ENCODE measurements at places on chromosomes 5 and 9. TPM values are rescaled to one million over a fixed set of nuclear protein-coding genes. Genes with fewer than 3 reads are reported as not detected.

DNA sequence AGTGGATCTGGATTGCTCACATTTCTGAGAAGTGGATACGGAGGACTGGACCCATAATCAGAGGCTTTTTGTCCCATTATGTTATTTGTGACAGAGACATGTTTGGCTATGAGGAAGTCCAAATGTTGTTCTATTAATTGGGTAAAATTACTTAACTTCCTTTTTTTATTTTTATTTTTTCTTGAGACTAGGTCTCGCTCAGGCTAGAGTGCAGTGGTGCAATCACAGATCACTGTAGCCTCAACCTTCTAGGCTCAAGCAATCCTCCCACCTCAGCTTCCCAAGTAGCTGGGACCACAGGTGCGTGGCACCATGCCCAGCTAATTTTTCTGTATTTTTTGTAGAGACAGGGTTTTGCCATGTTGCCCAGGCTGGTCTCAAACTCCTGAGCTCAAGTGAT, 11.9 kb upstream of the PGGT1B start:
- DNase-seq, result no peak

- DNase-seq, result peak; percentile 90
Observed at GRCh38 chr9:126301985-126302603, 24.5 kb upstream of the MVB12B start.

GRCh38 chr9:72718503-72718902, 197.1 kb downstream of the TMC1 start:
- DNase-seq, result no peak

- no peak for DNase-seq
Observed at GRCh38 chr9:69395718-69396117, 70.7 kb downstream of the ENTREP1 start.

- DNase-seq, result no peak
Observed at GRCh38 chr9:111871499-111871855, 25.1 kb upstream of the UGCG start.

- no peak for DNase-seq
Observed at GRCh38 chr9:40927260-40927631, 201.2 kb downstream of the FOXD4L6 start.

DNA sequence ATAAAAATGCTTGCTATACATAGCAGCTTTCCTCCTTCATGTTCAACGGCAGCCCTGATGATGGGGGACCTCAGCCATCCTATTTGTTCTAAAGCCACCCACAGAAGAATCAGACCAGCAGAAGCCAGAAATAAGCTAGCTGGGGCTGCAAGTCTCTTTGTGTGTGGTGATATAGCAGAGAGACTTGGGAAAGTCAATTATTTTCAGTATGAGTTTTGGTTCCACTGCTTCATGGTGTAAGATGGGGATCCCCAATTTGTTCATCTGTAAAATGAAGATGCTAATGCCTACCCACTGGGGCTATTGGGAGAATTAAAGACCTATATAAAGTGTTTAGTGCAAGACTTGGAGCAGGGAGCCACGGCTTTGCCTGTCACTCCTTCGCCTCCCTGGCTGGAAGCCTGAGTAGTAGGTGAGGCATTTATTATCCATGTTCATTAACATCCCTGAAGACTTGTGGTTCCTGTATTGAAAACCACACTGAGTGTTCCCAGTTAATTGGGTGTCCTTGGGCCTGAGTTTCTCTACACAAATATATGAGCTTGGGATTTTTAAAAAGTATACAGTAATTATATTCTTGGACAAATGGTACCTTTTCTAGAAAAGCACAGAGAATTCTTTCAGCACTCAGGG, 210.1 kb upstream of the SLC24A2 start:
- DNase-seq, result no peak

GRCh38 chr5:122815218-122815767, 30.1 kb upstream of the SNX24 start:
- no peak for DNase-seq

DNA sequence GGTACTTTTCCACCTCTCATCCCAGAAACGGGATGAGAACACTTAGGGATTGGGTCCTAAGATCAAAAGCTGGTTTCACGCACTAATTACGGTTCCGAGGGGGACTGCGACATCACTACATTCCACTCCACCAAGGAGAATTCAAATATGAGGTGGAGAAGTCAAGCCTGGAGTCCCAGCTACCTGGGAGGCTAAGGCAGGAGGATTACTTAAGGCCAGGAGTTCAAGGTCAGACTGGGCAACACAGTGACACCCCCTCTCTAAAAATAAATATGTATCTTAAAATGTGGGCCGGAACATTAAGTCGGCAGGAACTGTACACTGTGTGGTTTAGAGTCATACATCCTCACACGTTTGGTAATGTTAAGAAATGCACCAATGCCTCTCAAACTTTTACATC, 1.6 kb downstream of the GOLGA2 start:
- DNase-seq, result no peak

DNA sequence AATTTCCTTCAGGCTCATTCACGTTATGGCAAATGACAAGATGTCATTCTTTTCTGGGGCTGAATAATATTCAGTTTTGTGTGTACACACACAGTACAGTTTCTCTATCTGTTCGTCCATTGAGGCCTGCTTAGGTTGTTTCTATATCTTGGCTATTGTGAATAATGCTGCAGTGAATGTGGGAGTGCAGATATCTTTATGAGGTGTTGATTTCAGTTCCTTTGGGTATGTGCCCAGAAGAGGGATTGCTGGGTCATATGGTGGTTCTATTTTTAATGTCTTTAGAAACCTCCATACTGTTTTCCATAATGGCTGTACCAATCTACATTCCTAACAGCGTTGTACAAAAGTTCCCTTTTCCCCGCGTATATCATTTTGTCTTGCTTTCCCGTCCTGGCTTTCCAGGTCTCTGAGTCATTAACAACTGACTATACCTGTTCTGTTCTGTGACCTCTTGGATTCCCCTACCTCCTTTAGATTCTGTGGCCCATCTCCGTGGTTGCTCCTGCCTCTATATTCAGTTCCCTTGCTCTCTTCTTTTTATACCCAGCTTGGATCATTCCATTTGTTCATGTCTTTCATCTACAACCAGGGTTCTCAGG, 6.8 kb downstream of the SNX30 start:
- no peak for DNase-seq

DNA sequence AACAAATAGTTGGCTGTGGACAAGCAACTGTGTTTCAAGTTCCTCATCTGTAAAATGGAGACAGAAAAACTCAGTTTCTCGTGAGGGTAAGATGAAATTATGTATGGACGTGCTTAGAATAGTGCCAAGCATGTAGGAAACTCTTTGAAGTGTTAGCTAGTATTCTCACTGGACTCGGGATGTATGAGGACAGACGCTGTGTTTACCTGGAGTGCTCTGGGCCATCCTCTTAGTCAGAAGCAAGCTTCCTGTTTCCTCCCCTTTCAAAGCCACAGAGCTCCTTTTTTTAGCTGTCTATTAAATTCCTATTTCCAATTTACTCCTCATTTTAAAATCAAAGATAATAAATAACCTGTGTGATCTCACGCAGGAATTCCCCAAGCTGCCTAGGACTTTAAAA, 23.8 kb upstream of the IQGAP2 start:
- DNase-seq, result no peak

DNA sequence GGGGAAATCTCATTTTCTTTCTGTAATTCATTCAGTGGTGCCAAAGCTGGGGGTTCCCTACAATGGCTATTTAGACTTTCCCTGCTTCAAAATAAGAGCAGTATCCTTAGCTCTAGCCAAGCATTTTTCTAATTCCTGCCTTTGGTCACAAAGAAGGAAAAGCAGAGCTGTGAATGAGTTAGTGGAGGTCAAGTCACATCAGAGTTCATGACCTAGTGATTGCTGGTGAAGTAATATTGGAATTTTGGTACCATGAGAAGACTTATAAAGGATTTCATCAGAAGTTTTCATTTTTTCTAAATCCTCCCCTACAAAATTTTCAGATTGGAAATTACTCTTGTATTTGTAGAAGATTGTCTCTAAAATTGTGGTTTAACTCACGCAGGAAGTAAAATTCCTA, 28.0 kb downstream of the DNAJC21 start:
- DNase-seq, result no peak

- DNase-seq, result peak; percentile 70
Observed at GRCh38 chr5:151174612-151175101, 17.1 kb upstream of the ANXA6 start.

- DNase-seq, result peak; percentile 75
Observed at GRCh38 chr5:175728885-175729828, 71.3 kb downstream of the HRH2 start.

- no peak for DNase-seq
Observed at GRCh38 chr5:124592891-124593290, 153.5 kb downstream of the ZNF608 start.

GRCh38 chr5:66814146-66814991, 218.2 kb downstream of the MAST4 start:
- peak; percentile 53 for DNase-seq

DNA sequence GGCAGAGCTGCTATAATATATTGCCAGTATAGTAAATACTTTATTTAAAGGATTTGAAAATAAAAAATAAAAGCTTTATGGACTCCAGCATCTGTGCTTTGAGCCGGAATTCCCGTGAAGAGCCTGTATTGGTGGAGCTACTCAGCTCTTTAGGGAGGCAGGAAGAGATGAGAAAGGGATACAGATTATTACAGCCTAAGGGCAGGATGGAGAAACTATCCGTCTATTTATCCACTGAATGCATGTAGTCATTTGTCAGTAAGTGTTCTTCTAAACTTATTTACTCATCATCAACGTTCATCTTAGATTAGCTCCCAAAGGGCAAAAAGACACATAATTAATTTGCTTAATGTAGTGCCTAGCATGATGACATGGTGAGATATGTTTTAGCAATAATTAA, 48.4 kb downstream of the SLC1A1 start:
- DNase-seq, result no peak

DNA sequence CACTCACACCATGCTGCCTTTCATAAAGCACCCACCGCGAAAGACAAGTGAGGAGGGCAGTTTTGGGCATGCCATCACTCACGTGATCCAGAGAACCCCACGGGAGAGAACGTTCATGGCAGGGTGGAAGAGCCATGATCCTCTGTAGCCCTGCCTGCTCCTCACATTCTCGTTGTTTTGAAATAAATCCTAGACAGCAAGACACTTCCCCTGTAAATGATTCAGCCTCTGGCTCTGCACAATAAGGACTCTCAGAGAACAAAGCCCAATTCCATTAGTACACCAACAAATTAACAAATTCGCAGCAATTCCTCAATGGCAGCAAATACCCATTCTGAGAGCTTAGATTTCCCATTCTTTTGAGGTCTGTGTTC, 71.5 kb downstream of the WNK2 start:
- no peak for DNase-seq

SLC25A2 gene
- polyA plus RNA-seq, result not detected

CEL gene
- 2.7 TPM for polyA plus RNA-seq

PHF19 gene
- 39.7 TPM for polyA plus RNA-seq

ANKRD20A1 gene
- 0.74 TPM for polyA plus RNA-seq

GOLGA1 gene
- polyA plus RNA-seq, result 17.9 TPM

SMIM23 gene
- polyA plus RNA-seq, result not detected

ERP44 gene
- 14.2 TPM for polyA plus RNA-seq

SLC30A5 gene
- 37.3 TPM for polyA plus RNA-seq

ZFP2 gene
- polyA plus RNA-seq, result 5.6 TPM

SPINK4 gene
- polyA plus RNA-seq, result 1.8 TPM

All from adrenal gland (tissue), 19 donors.